ENCODE measurements at places on chromosomes 12 and 14.

- ATAC-seq, result no peak
Observed at GRCh38 chr14:27305441-27305945, 707.7 kb upstream of the NOVA1 start.

DNA sequence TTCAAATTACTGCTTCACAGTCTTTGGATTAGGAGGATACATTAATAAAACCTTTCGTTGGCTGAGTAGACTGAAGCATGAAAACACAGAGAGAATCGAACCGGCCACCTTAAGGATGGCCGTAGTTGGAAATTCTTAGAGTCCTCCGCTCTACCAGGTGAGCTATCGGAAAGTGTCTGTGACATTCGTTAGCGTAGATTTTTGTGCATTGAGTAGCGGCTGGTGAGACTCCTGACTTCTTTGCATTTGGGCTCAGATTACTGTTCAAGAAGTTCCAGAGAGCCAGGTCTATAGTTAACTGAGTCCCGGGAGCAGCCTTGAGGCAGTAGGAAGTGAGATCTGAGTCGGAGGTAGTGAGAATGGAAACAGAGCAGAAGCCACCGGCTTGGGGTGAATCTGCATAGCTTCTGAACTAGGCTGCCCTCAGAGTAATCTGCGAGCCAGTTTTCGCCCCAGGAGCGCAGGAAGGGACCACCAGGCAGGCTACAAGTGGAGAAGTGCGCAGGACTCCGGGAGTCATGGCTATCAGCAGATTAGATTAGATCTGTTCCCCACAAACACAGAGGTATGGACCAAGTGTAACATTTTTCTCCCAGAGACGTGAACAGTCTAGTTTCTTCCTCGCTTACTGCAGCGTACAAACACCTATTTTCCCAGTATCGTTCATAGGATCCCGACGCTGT lies 11.0 kb downstream of the OR6S1 start:
- peak; percentile 12 for ATAC-seq

GRCh38 chr12:53564278-53564677 lies 57.0 kb upstream of the NPFF start:
- no peak for ATAC-seq

DNA sequence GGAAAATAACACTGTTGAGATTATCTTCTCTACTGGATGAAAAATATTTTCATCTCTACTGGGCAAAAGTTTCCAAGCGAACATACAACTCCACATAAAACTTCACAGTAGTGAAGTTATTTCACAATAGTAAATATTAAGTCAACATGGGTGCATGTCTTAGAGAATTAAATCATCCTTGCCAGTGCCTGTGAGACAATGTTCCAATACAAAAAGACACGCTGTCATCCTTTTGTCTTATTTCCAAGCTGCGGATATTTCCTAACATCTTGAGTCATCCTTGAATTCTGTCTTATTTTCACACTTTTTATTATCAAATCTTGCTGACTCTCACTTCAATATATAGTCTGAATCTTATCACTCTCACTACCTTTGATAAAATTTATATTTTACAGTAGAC lies 142.9 kb upstream of the KITLG start:
- ATAC-seq, result no peak

GRCh38 chr12:52969828-52970569 lies 21.1 kb downstream of the KRT18 start:
- ATAC-seq, result no peak

GRCh38 chr12:31460024-31460423 lies 130.9 kb downstream of the DENND5B start:
- ATAC-seq, result no peak

- no peak for ATAC-seq
Observed at GRCh38 chr14:76420827-76421226, 44.9 kb downstream of the ESRRB start.

GRCh38 chr12:53971686-53972085 lies 1.2 kb upstream of the HOXC11 start:
- ATAC-seq, result no peak

GRCh38 chr12:120847392-120847791 lies 56.8 kb downstream of the SPPL3 start:
- ATAC-seq, result no peak

GRCh38 chr12:25958428-25959070 lies at the start of gene RASSF8:
Gene RASSF8, plus strand, starts transcription at chr12:25958682. Its CDS starts 96,662 bp downstream, at chr12:26055344.
- peak; percentile 42 for ATAC-seq

GRCh38 chr12:8912914-8913313 lies 1.4 kb upstream of the PHC1 start:
- no peak for ATAC-seq

- ATAC-seq, result no peak
Observed at GRCh38 chr14:29459969-29460560, 467.6 kb downstream of the PRKD1 start.

DNA sequence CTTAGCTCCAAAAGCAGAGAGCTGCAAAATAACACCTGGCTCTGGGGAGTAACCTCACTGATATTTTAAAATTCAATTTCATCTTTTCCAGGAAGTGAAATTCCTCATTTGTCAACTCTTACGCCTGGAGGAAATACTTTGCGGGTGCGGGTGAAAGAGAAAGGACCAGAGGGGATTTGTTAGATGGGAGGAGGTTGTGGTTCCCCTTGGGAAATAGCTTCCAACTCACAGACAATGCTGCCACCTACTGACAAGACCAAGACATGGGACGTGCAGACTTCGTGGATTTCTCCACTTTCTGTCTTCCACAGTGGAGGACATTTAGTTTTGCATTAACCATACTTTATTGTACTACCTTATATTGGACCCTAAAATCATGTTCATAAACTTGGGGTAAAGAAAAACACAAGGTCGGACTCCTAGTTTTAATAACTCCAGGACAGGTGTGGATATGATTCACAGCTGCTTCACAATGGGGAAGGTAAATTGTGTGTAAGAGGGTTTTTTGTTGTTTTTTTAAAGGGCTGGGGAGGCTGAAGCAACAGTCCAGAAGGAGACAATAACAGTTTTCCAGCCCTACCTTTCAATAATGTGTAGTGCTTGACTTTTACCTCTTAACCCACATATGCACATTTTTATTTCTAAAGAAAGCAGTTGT lies 10.8 kb downstream of the FBXL14 start:
- peak; percentile 55 for ATAC-seq

Data from activated CD4-positive, CD25-positive, alpha-beta regulatory T cell treated with anti-CD3 and anti-CD28 coated beads, Interleukin-2, amount 50 U/mL, for 24 hours (primary cell).